ENCODE measurements at places on chromosomes 7 and 10.
A peak's percentile ranks its signal among the peaks of the same experiment; 100 is the strongest.

- DNase-seq = no peak
Observed at GRCh38 chr7:47186316-47186715, 395.6 kb downstream of the TNS3 start.

DNA sequence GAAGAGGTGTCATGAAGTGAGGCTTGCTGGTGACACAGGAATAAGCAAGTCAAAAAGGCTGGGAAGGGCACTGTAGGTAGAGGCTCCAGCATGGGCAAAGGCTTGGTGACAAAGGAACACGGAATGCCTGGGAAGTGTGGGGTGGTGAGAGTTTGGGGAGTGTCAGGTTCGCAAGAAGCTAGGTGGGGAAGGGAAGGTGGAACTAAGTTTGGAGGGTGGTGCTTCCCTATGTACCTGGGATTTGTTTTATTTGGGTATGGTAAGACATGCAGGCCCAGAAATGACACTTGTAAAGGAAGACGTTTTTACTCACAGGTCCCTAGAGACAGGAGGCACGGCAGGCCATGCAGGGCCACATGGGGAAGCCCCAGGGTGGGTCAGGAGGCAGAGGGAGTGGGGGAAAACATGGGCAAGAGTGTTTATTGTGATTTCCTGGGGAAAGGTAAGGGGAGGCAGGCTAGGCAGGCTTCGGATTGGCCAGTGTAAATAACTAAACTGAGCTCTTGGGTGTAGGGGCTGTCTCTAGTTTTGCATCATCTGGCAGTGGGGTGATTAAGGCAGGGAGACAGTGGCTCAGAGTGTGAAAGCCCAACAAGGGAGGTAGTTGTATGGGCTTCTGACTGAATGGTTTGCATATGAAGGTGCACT is 52.1 kb downstream of the SH2D4B start:
- DNase-seq = no peak

DNA sequence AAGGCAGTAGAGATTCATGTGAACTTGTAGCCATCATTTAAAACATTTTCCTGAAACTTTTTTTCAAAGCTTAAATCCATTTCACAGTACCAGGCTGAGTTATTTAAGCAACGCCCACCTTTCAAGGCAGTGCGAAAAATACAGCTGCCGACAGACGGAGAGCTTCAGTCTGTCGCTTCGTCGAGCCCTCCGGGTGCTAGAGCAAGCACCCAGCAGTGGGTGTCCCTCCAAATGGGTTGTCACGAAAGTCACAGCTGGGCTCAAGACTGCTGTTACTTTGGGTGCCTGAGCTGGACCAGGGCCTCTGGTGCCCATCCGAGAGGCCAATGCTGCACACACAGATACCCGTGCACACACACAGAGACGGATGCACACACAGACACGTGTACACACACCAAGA is 135.6 kb downstream of the TCERG1L start:
- no peak for DNase-seq

DNA sequence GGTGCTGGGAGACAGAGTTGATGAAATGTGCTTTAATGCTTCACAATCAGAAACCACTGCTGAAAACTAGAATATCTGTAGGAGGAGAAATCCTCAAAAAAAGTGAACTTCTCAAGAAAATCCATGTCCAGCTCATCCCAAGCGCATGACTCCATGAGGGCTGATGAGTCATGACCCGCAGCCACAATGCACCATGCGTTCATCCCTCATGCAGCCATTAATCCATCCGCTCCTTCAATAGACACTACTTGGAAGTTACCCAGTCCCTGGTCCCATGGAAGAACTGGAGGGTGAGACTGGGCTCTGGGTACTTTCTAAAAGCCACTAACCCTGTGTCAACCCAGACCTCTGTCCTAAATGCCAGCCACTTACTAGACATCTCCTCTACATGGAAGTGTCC is 24.4 kb downstream of the TMEM273 start:
- no peak for DNase-seq

- DNase-seq = no peak
Observed at GRCh38 chr7:41617987-41618386, 84.9 kb downstream of the INHBA start.

- no peak for DNase-seq
Observed at GRCh38 chr10:70596860-70597809, 5.4 kb downstream of the PRF1 start.

GRCh38 chr7:102004229-102004628 is 186.8 kb downstream of the CUX1 start:
- no peak for DNase-seq

DNA sequence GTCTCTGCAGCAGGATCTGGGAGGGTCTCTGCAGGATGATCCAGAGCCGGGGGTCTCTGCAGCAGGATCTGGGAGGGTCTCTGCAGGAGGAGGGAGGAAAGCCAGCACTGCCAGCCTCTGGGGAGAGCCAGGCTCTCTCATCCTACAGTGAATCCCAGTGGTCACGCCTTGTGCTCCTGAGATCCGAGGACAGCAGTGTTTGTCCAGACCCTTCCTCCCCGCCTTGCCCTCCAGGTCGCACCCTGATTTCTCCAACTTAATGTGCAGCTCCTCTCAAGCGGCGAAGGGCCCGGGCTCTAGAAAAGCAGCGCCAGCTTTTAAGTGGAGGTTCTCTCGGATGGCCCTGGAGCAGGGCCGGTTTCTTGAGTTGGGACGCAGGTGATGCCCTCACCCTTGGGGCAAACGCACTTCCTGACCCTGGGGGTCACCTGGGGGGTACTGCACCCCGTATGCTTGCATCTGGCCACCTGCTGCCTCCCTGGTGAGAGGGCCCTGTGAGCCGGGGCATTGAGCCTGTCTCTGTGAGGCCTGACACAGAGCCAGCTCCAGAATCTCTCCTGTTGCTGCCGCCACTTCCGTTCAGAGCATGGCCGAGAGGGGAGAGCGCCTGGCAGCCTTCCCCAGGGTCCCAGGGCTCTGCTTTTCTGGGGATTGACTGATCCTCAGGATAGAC is 111.6 kb downstream of the ACTR3B start:
- no peak for DNase-seq

GRCh38 chr7:146635205-146636032 is 518.8 kb downstream of the CNTNAP2 start:
- DNase-seq = no peak

DNA sequence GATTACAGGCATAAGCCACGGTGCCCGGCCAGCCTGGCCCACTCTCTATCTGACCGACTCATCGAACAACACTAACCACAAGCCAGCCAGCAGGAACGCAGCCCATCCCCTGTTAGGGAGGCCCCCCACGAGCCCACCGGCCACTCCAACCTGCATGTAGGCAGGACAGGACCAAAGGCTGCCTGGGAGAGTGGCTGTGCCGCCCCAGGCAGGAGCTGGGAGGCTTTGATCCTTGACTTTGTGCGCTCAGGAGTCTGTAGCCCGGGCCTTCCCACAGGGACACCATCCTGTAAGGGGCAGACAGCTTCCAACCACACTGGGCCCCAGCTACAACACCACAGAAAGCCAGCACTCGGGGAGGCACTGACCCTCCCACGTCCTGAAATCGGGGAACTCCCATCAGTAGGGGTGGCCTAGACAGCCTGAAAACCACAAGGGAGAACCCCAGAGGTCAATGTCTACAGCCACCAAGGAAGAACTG is 29.4 kb downstream of the GRID1 start:
- no peak for DNase-seq

GRCh38 chr10:59589796-59590195 is 119.9 kb downstream of the SLC16A9 start:
- no peak for DNase-seq

GRCh38 chr10:69955897-69956740 is 96.5 kb upstream of the MACROH2A2 start:
- DNase-seq = no peak

DNA sequence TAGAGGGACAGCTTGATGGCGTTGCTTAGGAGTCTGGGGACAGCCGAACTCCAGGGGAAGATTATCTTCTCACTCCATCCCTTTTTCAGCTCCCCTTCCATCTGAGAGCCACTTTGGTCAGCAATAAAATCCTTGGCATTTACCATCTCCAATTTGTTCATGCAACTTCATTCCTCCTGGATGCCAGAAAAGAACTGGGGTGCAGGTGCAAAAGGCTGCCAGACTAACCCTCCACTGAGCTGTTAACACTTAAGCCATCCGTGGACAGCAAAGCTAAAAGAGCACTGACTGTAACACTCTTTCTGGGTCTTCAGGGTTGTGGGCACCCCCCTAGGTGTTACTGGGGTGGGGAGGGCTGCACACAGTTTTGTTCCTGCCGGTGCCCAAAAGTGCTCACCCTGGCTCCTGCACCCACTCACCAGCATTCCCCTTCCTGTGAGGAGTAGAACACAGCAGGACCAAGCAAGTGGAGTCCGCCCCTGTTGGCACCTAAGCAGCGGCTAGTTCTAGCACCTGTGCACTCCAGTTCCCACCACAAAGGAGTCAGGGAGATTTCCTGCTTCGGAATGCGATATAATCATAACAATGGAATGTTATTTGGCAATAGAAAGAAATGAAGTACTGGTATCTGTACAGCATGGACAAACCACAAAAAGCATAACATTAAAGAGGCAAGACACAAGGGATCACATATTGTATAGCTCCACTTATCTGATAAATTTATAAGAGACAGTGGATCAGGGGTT is 95.1 kb downstream of the NPY start:
- peak; percentile 18 for DNase-seq

GRCh38 chr7:475951-476441 is 43.6 kb downstream of the PDGFA start:
- DNase-seq = no peak

GRCh38 chr7:132500727-132501440 is 75.4 kb downstream of the PLXNA4 start:
- DNase-seq = no peak

- no peak for DNase-seq
Observed at GRCh38 chr7:155477476-155477875, 19.5 kb downstream of the EN2 start.

DNA sequence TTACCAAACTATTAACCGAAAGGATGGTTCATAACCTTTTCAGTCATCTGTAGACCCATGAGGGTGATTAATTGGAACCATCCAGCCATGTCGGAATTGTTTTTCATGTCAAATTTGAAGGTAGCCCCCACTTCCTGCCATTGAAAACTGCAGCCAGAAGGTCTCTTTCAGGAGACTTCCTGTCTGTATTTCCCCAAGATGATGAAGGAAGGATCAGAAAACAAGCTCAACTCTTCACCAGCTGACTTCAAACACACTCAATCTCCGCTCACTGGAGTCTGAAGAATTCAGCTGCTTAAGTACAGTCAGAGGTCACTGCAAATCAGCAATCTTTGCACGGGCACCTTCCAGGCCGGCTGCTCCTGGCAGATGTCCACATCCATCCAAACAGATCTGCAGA is 291.7 kb upstream of the NPVF start:
- DNase-seq = no peak

DNA sequence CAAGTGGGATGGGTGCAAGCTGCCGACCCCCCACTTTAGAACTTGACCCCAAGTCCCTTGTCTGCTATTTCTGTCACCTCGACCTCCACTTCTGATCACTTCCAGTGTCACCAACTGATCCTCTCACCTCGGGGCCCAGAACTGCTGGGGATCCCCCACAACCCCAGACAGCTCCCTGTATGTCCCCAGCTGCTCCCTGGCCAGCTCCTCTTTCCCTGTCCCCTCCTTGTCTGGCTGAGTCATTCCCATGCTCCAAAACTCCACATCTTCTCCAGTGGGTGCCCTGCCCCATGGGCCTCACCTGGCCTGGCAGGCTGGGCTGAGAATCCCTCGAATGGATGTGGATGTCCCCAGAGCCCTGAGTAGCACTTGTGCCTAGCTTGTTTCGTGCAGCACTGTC is 154.3 kb upstream of the PCBD1 start:
- no peak for DNase-seq

- no peak for DNase-seq
Observed at GRCh38 chr10:71235808-71236207, 23.4 kb downstream of the UNC5B start.

Data from A549 (cell line).